NCI-H187 treated with DMSO at 0.1 percent for 48 hours (cell line): ENCODE measurements at places on chromosomes 16 and 17.

- DNase-seq, result no peak
Measured at GRCh38 chr17:31462261-31462660, 70.8 kb downstream of the RAB11FIP4 start.

DNA sequence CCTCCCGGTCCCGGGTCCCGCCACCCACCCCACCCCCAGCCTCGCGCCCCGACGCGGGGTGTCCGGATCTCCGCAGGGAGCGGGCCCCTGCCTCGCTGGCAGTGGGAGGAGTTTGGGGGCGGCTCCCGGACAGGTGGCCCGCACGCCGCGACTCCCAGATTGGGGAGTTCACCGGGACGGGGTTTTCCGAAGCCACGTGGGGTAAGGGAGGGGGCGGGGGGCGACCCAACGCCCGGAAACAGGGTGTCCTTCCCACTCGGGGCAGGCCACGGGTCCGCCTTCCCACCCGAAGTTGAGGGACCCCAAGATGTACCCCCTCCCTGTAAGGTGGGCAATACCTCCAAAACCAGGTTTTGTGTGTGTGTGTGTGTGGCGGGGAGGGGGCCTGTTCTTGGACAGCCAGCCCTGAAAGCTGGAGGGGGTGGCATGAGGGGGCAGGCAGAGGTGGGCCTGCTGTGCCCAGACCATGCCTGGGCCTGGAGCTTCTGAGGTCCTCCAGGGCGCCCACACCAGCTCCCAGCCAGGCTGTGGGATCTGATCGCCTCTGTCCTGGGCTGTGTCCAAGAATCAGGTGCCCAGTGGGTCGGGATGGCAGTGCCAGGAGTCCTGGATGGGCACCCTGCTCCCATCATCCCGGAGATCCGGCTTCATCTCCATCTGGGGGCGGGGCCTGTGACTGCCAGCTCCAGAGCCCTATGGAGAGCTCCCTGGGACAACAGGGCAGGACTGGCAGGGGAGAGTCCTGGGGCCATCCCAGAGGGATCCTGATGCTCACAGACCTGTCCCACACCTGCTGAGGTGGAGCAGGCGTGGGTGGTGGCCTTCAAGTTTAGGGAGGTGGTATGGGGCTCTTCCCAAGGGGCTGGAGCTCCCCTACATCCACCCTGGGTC is 767 bp downstream of the SYNGR2 start:
- DNase-seq, result no peak

GRCh38 chr16:23131036-23131435 is 18.2 kb downstream of the USP31 start:
- no peak for DNase-seq

DNA sequence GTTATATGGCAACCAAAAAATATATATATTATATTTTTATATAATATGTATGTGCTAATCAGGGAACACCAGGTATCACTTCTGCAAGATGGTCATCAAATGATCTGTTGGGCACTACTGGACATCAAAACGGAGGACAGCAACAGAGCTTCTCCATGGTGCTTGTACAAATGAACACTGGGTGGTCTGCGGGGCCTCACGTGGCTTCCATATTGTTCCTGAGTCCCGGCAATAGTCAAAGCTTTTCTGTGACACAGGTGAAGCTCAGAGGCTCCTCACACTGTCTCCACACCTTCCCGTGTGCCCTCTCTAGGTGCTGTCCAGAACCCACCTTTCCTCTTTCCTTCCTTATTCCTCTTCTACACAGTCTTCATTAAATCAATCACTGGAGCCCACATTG is 149.9 kb upstream of the PIRT start:
- no peak for DNase-seq

GRCh38 chr17:65332375-65332774 is 195.2 kb downstream of the RGS9 start:
- no peak for DNase-seq

- DNase-seq, result peak; percentile 93
Measured at GRCh38 chr17:39450847-39451581, at the start of gene MED1. Gene MED1 (minus strand): TSS chr17:39451263. CDS start chr17:39451062, 201 bp downstream.

DNA sequence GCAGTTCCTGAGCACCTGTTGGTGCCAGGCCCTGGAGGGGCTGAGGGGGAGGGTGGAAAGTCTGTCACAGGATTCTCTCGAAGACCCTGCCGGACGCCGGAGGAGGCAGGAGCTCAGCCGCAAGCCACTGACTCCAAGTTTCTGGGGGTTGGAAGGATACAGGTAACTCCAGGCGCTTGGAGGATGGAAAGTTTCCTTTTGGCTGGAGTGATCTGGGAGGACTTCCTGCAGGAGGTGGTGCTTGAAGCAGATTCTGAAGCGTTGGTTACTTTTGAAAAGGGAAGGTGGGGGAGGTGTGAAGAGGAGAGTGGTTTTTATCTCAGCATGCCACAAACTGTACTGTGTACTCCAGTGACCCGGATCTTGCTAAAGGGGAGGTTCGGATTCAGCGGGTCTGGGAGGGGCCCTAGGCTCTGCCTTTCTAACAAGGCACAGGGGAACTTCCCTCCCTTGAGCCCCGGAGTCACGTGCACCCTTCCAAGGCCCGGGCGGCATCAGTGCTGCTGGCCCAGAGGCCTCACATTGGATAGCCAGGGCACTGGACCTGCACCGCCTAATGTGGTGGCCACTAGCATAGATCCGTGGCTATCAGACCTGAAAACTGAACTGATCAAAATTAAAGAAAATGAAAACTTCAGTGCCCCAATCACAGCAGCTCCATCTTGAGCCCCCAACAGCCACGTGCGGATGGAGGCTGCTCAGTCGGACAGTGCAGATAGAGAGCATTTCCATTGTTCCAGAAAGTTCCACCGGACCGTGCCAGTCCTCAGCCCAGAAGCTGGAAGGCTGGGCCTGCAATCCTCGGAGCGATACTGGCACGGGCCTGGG is 42.2 kb upstream of the GSE1 start:
- DNase-seq, result no peak

GRCh38 chr17:75693500-75694481 is 26.7 kb downstream of the SAP30BP start:
- no peak for DNase-seq

GRCh38 chr16:73052576-73052975 is 4.6 kb upstream of the ZFHX3 start:
- no peak for DNase-seq

DNA sequence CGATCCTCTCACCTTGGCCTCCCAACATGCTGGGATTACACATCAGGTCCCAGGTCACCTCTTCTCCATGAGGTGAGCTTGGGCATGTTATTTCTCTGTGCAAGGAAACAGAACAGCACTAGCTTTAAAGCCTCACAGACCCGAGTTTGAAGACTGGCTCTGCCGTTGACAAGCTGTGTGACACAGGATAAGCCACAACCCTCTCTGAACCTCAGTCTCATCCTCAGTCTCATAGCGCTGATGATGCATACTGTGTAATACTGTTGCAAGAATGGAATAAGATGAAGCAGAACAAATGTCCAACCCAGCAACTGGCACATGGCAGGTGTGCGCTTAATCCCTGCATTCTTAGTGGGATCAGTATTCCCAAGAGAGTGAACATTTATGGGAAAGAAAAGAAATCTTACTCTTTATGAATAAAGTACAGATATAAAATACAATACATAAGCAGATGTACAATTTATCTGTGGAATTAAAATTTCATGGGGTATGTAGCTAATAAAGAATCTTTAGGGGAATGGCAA is 43.5 kb downstream of the ABAT start:
- no peak for DNase-seq

GRCh38 chr17:43769426-43769825 is 9.4 kb downstream of the DUSP3 start:
- no peak for DNase-seq

GRCh38 chr17:8803531-8804420 is 4.6 kb upstream of the MFSD6L start:
- DNase-seq, result no peak

GRCh38 chr17:83054518-83055125 is 24.8 kb upstream of the METRNL start:
- DNase-seq, result no peak

GRCh38 chr17:5759501-5759925 is 175.2 kb upstream of the NLRP1 start:
- DNase-seq, result no peak

DNA sequence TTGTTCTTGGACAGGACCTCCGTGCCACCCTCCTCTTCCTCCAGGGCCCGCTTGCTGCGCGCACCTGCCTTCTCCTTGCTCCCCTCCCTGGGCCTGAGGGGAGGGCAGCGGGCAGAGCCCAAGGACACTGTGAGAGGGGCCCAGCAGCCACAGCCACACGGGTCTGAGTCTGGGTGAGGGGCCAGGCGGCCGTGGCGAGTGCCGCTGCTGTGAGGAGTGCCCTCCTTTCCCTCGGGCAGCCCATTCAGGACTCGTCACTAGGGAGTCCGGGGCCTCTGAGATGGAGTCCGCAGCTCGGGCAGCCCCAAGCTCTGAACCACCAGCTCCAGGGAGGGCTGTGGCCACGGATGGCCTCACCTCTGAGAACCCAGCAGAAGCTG is 5.6 kb downstream of the DUS1L start:
- DNase-seq, result no peak

DNA sequence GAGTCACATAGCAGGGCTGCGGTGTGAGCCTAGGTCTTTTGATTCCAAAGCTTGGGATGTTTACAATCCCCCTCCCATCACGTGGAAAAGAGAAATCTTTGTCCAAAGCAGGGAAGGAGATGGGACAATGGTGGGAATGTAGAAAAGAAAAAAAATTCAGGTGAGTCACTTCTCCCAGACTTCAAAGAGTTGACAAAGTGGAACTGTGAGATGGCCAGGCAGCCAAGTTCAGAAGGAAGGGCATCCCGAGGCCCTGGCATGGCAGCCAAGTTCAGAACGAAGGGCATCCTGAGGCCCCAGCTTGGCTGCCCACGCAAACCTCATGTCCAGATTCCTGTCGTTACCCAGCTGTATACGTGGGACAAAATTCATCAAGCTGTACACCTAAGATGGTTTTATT is 47.5 kb downstream of the FOXL1 start:
- no peak for DNase-seq

GRCh38 chr17:50691550-50692447 is 15.9 kb downstream of the ANKRD40 start:
- DNase-seq, result no peak

DNA sequence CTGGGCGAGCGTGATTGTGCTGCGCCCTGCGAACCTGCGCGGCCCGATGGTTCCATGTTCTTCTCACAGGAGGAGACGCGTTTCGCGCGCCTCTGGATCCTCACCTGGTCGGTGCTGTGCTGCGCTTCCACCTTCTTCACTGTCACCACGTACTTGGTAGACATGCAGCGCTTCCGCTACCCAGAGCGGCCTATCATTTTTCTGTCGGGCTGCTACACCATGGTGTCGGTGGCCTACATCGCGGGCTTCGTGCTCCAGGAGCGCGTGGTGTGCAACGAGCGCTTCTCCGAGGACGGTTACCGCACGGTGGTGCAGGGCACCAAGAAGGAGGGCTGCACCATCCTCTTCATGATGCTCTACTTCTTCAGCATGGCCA is 1.0 kb downstream of the FZD2 start:
- DNase-seq, result no peak

GRCh38 chr17:1286379-1287106 is 7.1 kb downstream of the TRARG1 start:
- no peak for DNase-seq

DNA sequence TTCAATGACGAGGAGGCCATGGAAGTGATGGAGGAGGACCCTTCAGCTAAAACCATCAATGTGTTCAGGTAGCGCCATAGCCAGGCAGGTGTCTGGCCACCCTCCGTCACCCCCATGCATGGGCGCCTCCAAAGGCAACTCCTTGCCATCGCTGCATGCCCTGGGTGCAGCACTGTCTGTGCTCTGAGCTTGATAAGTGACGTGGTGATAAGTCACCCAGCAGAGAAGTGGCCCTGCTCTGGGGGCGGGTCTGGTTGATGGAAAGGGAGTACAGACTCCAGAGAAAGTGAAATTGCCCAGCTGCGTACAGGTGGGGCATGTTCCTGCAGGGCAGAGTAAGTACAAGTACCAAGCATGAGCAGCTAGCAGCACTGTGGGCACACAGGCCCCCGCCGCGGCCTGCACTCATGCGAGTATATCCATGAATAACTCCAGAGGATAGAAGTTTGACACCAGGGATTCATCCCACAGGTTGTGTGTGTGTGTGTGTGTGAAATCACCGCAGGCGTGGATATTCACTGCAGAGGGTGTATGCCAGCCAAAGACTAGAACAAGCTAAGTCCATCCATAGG is 13.1 kb downstream of the DNAI2 start:
- no peak for DNase-seq

- no peak for DNase-seq
Measured at GRCh38 chr17:76077584-76078110, 1.3 kb upstream of the ZACN start.

- no peak for DNase-seq
Measured at GRCh38 chr16:75080205-75081029, 36.2 kb downstream of the LDHD start.

- DNase-seq, result no peak
Measured at GRCh38 chr16:85423631-85424030, 189.5 kb upstream of the GSE1 start.

DNA sequence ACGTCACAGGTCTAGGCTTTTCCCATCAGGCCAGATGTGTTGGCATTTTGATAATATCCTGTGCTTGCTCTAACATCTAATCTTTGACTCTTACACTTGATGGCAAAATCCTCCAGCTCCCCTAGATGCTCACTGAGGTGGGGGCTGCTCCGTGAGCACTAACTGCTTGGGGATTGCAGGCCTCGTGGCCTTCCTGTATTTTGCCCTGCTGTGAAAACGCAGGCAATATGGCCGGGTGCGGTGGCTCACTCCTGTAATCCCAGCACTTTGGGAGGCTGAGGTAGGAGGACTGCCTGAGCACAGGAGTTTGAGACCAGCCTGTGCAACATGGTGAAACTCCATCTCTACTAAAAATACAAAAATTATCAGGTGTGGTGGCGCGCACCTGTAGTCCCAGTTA is 9.7 kb upstream of the MLKL start:
- DNase-seq, result no peak

- no peak for DNase-seq
Measured at GRCh38 chr16:1972490-1972877, 631 bp downstream of the TBL3 start.

DNA sequence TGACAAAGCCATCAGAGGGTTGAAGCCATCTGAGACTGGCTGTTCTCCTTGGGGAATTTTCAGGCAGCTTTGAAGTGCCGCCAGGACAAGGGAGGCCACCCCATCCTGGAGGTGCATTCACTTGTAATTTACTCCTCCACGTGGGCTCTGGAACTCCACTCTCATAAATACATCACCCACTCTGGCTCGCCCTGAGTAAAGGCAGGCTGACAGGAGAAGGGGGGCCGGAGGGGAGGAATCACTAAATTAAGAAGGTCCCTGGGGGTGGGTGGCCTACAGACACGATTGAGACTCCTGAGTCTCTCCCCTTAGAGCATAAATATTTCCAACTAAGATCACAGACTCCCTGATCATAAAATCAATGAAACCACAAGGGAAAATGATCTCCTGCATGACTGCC is 56.3 kb upstream of the HNF1B start:
- DNase-seq, result no peak
